ENCODE measurements at places on chromosomes 3 and 15. TPM values are rescaled to one million over a fixed set of nuclear protein-coding genes. Genes with fewer than 3 reads are reported as not detected.

PCOLCE2 gene
- 4.4 TPM for total RNA-seq

KCNAB1 gene
- not detected for total RNA-seq

IMPG2 gene
- total RNA-seq = 0.20 TPM

FRMD5 gene
- total RNA-seq = 27.2 TPM

GABRB3 gene
- total RNA-seq = 0.52 TPM

WDR49 gene
- 0.34 TPM for total RNA-seq

LPP gene
- total RNA-seq = 54.0 TPM

FRMD4B gene
- 2.0 TPM for total RNA-seq

SLC27A2 gene
- total RNA-seq = 14.0 TPM

CHRD gene
- total RNA-seq = 8.0 TPM

SNTN gene
- total RNA-seq = not detected

PTH1R gene
- total RNA-seq = 0.32 TPM

FAM81A gene
- 6.6 TPM for total RNA-seq

- DNase-seq = no peak
Measured at GRCh38 chr15:51652084-51652668, 29.1 kb upstream of the SCG3 start.

- no peak for DNase-seq
Measured at GRCh38 chr3:127237835-127238234, 44.9 kb downstream of the PRR23E start.

- no peak for DNase-seq
Measured at GRCh38 chr3:30551266-30551665, 55.1 kb upstream of the TGFBR2 start.

GRCh38 chr3:71684757-71685386 is 40.3 kb downstream of the EIF4E3 start:
- no peak for DNase-seq

DNA sequence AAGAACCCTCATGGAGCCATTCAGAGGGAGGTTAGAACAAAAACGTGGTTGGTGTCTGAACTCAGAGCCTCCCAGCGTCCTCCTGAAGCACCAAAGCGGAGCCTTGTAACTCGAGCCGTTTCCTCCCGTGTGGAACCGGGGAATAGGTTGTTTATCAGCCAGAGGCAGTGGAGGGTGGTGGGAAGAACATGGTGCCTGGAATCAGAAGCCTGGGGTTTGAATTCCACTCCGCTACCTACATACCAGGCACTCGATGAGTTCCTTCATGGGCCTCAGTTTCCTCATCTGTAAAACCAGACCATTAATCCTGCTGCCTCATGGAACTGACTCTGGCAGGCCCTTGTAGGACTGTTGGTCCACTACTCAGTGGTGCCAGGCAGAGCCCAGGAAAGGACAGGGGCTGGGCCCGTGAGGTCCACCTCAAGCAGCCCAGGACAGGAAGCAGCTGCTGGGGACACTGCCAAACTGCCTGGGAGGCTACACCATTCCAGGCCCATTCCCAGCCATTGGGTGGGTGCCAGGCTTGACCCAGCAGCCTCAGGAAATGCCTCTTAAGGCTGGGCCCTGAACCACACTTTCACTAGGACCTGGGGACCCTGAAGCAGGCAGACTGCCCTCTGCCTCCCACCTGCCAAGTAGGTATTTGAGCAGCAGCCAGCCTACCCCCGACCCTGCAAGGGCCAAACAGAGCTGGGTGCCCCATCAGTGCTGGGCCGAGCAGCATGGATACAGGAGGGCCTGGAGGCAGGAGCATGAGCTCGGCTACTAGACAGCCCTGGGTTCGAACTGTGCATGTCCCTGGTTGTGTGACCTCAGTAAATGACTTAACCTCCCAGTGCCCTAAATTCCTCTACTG is 33.4 kb downstream of the PRKCD start:
- no peak for DNase-seq

- no peak for DNase-seq
Measured at GRCh38 chr15:25345943-25346342, 92.9 kb downstream of the UBE3A start.

- DNase-seq = no peak
Measured at GRCh38 chr3:33130144-33130543, 16.3 kb downstream of the CRTAP start.

- DNase-seq = peak; percentile 34
Measured at GRCh38 chr15:90482124-90483011, 47.4 kb upstream of the CRTC3 start.

DNA sequence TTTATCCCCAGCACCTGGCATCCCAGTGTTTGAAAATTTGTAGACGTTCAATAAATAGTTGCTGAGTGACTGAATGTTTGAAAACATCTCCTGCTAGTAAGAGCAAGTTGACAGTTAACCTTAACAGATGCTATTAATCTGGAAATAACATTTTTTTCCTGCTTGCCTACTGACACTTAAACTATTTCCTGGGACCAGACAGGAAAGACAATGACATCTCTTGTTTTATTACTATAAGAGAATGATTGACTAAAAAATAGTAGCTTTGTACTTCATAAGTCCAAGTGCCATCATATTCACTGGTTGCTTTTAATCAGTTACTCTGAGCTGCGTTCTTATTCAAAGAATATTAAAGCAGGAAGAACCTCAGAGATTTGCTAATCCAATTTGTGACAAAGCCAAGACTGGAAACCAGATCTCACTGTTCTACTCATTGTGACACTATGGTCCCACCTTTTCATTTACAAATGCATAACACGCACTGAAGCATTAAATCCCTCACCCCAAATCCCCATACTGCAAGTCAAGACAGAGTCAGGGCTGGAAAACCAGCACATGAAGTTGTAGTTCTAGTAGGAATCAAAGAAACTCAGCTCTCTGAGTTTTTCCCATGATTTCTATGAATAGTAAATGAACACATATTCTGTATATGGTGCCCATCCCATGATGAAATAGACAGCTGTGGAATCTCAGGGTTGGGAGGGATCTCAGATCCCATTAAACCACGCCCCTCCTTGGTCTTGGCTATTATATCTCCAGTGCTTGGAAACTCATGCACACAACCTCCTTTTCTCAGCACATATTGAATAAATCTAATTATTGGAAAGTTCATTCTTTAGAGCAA is 212.7 kb upstream of the P2RY1 start:
- no peak for DNase-seq

DNA sequence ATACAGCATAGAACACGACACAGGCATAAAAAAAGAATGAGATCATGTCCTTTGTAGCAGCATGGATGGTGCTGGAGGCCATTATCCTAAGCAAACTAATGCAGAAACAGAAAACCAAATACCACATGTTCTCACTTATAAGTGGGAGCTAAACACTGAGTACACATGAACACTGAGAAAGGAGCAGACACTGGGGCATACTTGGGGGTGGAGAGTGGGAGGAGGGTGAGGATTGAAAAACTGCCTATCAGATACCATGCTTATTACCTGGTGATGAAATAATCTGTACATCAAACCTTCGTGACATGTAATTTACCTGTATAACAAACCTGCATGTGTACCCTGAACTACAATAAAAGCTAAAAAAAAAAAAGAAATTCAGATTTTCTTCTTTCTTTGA is 100.4 kb downstream of the PPM1L start:
- no peak for DNase-seq

- DNase-seq = no peak
Measured at GRCh38 chr15:57223345-57223744, 153.0 kb upstream of the CGNL1 start.

DNA sequence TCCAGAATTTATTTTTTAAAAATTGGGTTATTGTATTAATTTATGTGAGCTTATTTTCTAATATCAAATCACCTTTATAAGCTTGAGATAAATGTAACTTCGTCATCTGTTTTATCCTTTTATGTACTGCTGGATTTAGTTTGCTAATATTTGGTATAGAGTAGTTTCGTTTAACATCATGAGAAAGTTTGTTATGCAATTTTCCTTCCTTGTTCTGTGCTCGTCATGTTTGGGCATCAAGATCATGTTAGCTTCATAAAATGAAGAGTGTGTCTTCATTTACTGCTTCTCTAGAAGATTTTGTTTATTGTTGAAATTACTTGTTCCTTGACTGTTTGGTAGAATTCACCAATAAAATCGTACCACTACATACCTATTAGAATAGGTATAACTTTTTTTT is 262.1 kb upstream of the SATB1 start:
- no peak for DNase-seq

DNA sequence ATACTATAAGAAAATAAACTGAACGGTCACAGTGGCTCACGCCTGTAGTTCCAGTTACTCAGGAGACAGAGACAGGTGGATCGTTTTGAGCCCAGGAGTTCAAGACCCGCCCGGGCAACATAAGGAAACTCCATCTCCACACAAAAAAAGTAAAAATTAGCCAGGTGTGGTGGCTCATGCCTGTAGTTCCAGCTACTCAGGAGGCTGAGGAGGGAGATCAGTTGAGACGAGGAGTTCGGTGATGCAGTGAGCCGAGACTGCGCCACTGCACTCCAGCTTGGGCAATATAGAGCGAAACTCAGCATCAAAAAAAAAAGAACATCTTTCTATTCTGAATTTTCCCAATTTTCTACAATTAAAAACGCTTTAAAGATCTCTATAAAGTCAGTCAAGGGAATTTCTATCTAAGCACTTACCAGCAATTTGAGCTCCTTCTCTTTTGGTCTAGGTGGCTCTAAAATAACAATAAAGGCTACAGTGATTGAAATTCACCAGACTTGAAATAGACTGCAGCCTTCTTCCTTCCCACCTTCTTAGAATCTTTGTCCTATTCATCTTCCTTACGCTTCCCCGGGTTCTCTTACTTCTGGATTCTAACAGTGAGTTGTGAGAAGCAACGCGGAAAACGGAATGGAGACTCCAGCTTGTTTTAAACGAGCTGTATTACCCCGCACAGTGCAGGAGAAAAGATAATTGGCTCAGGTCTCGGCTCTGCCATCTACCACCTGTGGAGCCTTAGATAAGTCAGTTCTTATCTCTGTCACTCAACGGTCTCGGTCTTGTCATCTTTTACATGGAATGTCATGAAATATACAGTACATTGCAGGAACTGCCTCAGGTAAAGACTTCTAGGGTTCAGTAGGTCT is 812 bp upstream of the SEC62 start:
- DNase-seq = no peak

DNA sequence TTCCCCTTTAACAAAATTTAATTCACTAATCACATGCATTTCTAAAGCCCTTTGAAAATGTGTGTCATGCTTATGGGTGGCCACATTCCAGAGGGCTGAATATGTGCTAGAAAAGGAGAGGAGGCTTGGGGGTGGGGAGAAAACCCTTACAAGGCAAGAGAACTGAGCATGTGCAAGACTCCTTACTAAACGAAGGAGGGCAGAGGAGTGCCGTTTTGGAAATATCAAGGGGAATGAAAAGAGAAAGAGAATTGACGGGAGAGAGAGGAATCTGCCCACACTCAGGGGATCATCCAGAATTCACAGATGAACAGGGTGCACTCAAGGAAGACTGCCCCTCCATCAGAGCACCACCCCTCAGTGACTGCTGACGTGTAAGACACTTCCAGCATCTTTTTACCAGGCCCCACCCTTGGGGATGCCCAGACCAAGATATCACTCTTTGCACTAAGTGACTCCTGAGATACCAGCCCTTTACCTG is 37.9 kb upstream of the TSC22D2 start:
- DNase-seq = peak; percentile 92

DNA sequence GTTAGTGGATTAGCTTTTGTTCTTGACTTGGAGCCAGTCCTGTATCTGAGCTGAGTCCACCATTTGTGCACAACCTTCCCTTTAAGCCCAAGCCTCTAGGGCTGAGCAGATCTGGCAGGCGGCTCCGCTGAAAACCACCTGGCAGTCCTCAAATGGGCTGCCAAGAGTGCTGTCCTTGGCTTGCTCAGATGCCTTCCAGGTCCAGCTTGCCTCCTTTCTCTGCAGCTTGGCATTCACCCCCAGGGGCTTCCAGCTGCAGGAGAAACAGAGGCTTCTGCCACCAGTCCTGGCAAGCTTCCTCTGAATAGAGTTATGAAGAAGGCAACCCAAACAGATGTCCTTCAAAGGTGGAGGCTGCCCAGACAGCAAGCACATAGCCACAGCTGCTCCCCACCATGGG is 96.7 kb downstream of the LRTM1 start:
- no peak for DNase-seq

DNA sequence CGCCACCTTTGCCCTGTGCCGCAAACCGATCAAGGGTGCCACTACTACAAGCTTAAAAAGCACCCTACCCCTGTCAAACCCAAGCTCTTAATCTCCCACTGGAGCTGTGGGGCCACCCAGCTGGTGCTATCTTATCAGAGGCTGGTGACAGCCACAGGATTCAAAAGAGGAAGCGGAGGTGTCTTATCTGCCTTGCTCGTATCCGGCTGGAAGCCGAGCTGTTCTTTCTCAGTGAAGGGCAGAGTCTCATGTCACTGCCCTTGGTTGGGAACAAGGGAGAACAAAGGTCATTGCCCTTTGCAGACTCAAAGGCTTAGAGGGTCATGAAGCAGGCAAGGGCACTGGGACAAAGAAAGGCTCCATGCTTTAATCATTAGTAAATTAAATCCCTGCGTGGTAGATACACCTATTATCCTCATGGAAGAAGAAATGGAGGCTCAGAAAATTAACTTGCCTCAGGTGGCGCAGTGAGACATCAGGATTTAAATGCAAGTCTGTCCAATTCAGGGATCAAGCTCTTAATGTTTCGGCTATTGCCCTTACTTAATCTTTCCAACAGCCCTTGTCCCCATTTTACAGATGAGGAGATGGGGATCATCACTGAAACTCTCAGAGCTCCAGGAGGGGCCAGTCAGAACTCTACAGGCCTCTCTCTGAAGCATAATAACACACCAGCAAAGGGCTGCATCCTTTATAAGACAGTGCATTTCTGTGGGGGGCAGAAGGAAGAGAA is 360.0 kb upstream of the PROK2 start:
- no peak for DNase-seq

DNA sequence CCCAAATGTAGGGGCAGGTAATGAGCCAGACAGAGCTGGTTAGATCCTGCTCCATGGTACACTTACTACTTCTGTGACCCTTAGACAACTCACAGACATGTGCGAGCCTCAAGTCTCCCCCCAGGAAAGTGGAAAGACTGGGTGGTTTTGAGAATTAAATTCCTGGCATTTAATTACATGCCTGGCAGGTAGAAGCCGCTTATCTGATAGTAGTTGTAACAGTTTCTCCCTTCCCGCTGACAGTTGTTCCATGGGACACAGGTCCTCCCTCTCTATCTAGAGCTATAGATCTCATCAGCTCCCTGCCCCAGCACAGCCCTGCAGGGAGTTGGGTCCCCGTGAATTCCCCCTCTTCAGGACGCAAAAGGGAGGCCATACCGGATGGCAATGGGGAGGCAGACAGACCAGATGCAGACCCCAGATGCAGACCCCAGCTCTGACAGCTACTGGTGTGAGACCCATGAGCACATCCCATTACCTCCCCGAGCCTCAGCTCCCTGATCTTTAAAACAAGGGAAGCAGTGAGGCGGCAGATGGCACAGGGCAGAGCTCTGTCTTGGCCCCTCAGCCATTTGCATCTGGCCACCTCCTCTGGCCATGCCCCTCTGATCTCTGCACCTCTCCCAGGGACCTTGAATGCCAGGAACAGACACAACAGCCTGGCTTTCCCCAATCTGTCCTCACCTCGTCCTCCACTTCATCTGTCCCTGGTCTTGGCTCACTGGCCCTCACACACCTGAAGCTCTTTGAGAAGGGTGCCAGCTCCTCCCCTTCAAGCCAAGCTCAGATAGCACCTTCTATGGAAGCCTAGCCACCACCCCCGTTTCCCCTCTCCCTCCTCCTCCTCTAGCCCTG is 34.1 kb upstream of the NR2C2 start:
- DNase-seq = no peak

GRCh38 chr15:88497109-88497765 is 29.7 kb downstream of the MRPS11 start:
- no peak for DNase-seq

Data from HCT116 (cell line).